T-helper 22 cell (primary cell): ENCODE measurements at places on chromosomes 6 and 20.

DNA sequence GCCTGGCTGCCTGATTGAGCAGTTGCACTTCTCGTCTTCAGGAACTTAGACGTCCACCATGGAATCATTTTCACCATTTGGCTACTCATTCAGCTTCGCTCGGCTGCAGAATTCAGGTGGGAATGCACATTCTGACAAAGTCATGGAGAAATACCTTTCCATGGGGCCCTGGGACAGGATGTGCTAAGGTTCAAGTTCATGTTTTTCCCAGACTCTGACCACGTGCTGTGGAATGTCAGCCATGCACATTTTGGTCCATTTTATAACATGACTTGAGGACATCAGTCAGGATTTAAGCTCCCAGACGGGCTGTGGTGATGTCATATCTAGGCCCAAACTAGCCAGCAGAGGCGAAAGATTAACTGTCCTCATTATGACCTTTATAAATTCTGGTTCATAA, 205.3 kb downstream of the TBXT start:
- no peak for DNase-seq

DNA sequence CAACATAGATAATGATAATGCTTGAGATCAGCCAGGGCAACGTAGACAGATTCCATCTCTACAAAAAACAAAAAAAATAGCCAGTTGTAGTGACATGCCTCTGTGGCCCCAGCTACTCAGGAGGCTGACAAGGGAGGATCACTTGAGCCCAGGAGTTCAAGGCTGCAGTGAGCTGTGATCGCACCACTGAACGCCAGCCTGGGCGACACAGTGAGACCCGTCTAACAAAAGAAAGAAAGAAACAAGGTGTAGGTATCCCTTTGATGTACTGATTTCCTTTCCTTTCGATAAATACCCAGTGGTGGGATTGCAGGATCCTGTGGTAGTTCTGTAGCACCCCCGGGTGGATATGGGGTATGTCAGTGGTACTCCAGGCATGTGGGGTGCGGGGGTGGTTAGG, 48.2 kb upstream of the ADTRP start:
- DNase-seq: no peak

- no peak for DNase-seq
Measured at GRCh38 chr20:18057101-18057993, at the start of gene OVOL2. OVOL2 (minus strand) TSS chr20:18057916; CDS start chr20:18057634, 282 bp downstream.

DNA sequence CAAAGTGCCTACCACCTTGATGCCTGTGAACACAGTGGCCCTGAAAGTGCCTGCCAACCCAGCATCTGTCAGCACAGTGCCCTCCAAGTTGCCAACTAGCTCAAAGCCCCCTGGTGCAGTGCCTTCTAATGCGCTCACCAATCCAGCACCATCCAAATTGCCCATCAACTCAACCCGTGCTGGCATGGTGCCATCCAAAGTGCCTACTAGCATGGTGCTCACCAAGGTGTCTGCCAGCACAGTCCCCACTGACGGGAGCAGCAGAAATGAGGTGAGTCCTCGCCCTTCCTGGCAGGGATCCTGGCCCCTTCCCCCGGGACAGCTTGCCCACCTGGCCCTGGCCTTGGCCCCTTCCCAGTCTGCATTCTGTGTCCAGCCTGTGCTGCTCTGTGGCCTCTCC, 17.9 kb downstream of the MAVS start:
- no peak for DNase-seq

DNA sequence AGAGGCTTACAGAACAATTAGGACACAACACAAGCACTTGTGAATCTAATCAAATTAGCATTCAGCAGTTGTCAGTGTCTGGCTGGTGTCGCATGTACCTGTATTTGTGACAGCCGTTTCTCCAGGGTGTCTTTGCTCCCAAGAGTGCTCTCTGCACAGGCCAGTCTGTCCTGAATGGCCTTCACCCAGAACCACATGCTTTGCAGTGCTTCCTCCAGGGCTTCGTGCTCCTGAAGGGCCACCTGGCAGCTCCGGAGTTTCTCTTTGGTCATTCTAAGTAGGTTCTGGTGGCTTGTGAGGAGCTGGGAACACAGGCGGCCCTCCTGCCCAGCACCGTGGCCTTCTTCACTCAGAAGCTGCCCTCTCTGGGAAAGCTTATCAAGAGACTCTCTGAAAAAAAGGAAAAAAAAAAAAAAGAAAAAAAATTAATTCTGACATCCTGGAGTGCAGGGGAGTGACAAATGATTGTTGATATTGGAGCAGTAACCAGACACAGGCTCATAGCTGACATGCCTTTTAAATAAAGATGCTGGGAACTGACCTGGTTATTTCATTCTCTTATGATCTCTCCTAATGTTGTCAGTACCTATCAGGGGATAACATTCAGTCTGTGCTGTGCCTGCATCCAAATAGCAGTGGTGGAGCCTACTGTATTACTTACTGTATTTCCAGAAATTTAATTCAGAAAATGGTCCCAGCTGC, 245.8 kb downstream of the SYNE1 start:
- no peak for DNase-seq

DNA sequence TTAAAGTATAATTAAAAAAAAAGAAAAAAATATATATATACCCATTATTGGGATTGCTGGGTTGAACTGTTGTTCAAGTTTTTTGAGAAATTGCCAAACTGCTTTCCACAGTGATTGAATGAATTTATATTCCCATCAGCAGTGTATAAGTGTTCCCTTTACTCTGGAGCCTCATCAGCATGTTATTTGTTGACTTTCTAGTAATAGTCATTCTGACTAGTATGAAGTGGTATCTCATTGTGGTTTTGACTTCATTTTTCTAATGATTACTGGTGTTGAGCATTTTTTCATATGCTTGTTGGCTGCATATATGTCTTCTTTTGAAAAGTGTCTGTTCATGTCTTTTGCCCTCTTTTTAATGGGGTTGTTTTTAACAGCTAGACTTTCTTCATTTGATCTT, 1260.8 kb upstream of the GJE1 start:
- DNase-seq: no peak

DNA sequence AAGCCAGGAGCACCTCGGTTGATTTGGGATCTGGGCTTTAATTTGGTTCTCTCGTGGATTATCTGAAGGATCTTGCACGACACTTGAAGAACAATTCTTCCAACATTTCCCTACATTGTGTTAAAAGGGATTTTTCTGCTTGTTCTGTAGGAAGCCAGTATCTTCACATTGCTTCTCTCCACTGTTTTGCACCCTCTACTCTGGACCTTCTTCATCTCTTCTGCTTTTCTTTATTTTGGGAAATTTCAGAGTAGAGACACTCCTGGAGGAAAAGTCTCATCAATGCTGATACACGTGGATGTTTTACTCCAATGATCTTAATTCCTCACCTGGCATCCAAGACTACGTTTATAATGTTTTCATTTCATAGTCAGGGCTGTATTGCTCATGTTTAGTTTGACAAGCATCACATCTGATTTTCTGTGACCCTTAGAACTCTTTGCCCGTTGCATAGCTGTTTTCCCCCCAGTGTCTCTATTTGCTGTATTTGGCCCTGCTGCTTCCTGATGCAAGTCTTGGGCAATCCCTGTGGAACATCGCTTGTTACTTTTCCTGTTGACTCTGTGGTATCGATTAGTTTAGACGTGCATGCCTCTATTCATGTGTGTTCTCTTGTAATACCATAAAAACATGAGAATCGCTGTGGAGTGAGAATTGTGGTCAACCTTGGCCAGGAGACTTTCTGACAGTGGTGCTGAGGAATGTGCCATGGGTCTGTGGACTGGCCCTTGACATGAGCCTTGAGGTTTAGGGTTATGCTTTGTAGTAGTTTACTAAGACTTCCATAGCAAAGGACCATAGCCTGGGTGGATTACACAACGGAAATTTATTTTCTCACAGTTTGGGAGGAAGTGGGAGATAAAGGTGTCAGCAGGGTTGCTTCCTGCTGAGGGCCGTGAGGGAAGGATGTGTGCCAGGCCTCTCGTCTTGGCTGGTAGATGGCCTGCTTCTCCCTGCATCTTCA, 12.5 kb downstream of the PLCB1 start:
- no peak for DNase-seq

GRCh38 chr6:31179042-31179386, 8.5 kb upstream of the POU5F1 start:
- no peak for DNase-seq
